ENCODE measurements at places on chromosomes 11 and 22.

DNA sequence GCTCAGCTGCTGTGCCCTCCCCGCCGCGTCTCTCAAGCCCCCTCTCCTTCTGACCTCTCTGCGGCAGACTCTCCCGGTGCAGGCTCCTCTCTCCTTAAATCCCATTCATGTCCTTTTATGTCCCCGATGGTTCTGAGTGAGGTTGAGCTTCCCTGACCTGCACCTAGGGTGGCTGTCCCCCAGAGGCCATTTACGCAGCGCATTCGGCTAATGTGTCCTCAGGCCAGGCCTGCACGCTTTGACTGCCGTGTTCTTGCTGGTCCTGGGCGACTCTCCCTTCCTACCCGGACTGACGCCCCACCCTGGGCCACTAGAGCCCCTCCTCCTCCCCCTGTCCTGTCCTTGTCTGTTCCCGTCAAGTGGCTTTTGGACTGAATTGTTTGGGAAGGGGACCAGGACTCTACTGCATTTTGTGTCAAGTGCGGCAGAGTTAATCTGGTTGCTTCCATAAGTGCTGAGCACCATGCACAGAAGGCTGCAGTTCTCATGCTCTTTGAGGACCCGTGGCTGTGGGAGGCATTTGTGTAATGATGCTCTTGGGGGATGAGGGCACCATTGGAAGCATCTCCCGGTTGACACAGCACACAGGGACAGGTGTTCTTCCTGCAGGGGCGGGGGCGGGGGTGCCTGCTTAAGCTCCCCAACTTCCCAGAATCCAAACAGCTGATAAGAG is 37.1 kb downstream of the IGHMBP2 start:
- DNase-seq = no peak

GRCh38 chr22:45682064-45682463 is 10.4 kb downstream of the ATXN10 start:
- DNase-seq = no peak

GRCh38 chr11:131626788-131627187 is 256.4 kb downstream of the NTM start:
- peak; percentile 80 for DNase-seq

- DNase-seq = no peak
These were observed 26.9 kb upstream of the FCHSD2 start for GRCh38 chr11:73168925-73169579.

- DNase-seq = no peak
These were observed 26.3 kb downstream of the KLHL22 start for GRCh38 chr22:20469110-20469868.

- DNase-seq = no peak
These were observed 36.7 kb downstream of the CAPN1 start for GRCh38 chr11:65218446-65218845.

- no peak for DNase-seq
These were observed 115.7 kb upstream of the C11orf87 start for GRCh38 chr11:109306322-109306721.

- no peak for DNase-seq
These were observed 14.5 kb downstream of the TMEM25 start for GRCh38 chr11:118545533-118545932.

- DNase-seq = no peak
These were observed 126.7 kb upstream of the BLID start for GRCh38 chr11:122242731-122243130.

- DNase-seq = peak; percentile 76
These were observed at the start of gene PTPMT1 for GRCh38 chr11:47565340-47566148. TSS of gene PTPMT1 (plus strand) at chr11:47565599. CDS start at chr11:47565623, 24 bp downstream.

GRCh38 chr11:110544779-110545178 is 115.0 kb downstream of the FDX1 start:
- no peak for DNase-seq

DNA sequence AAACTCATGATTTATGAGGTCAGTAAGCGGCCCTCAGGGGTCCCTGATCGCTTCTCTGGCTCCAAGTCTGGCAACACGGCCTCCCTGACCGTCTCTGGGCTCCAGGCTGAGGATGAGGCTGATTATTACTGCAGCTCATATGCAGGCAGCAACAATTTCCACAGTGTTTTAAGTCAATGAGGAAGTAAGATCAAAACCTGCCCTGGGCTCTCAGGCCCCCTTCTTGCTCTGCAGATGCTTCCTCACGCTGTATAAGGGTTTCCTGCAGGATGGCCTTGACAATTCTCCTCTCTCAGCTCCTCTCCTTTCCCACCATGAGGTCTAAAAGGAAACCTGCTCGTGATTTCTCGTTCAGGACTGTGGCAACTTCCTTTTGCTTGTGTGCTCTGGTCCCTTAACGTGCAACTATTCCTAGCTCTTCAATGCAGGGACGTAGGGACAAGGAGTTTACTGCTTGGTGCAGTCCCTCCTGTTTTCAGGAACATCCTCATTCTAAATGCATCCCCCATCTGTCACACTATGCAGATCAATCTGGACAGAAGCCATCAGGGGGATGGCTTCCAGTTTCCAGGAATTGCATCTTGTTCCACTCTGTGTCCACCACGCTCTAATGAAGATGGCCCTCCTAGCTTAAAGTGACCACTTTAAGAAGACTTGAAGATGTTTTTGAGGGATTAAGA is 64.3 kb upstream of the IGLL5 start:
- DNase-seq = peak; percentile 45

DNA sequence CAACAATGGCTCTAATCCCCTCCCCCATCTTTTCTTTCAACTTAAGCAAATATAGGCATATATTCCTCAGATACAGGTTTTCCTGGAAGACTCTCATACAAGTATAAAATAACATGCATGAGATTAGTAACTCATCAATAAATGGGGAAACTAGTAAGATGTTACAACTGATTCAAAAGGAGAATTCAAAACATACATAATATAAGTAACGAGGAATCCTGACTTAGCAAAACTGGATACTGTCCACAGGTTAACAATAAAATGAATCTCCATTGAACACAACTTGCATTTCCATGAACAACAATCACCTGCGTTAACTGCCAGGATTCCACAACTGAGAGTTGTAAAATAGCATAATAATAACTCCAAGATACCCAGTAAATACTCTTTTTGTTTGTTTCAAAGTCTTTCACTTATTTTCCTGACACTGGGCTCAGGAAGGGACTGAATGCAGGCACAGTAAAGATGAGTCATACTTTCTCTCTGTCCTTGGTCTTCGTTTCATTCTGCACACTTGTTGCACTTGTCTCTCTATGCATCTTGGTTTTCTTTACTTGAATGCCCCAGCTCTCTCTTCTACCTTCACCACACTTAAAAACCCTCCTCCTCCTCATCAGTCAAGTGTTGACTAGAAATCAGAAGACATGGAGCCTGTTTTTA is 8.1 kb downstream of the APIP start:
- DNase-seq = no peak

DNA sequence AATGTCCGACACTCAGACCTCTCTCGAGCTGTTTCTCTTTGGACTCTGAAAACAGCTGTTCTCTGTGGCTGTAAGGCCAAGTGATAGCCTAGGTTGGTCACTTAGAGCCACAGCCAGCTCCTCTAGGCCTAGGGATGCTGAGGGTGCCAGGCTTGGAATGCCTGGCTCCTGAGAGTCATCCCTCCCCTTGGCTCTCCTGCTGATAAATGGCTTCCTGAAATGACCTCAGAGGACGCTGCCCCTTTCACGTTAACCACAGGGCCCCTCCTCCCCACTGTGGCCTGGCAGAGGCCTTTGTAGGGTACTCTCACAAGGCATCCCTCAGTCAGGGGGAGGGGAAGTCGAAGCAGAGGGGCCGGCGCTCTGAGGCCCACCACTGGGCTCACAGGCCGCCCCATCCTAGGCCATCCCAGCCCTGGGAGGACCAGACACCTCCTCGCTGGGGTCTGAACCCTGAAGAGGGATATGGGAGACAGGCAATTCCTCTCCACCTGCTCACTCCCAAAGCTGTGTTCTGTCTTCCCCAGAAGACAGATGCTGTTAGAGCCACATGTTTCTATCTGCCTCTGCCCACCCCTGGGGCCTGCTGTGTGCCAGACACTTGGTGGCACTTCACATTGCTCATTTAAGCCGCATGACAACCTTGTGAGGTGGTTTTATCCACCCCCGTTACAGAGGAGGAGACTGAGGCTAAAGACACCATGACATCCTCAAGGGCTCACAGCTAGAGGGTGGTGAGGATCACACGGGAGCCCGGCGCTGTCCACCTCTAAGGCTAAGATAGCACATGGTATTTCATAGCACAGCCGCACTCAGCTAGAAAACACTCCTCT is 50.9 kb downstream of the ARFGAP3 start:
- DNase-seq = no peak

DNA sequence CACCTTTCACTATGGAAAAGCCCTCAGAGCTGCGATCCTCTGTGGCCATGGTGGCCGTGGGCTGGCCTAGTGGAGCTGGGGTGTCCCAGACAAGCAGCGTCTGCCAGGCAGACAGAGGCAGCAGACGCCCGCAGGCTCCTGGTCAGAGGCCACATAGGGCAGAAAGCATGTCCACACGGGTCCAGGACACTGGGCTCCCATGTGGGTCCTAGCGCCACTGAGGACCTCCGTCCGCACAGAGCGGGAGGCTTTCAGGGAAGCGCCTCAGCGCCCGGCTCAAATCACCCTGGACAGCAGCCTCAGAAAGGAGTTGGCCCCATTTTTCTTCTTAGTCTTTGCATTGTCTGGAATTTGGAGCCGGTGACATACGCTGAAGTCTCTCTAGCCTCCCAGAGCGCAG is 389.7 kb downstream of the BRD1 start:
- DNase-seq = no peak

DNA sequence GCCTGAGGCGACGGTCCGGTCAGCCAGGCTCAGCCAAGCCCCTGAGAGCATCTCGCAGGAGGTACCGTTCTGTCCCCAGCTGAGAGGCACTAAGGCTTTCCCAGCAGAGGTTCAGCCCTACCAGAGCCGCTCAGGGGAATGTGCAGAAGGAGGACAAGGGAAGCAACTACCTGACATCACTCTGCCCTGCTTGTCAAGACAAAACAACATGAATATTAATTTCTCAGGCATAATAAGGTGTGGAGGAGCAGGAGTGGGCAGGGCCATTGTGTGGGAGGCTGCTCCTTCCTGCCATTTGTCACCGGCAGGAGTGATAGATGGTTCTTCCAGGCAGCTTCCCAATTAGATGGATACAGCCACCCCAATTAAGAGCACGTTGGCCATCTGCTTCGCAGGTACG is 181.4 kb downstream of the KIRREL3 start:
- no peak for DNase-seq

- no peak for DNase-seq
These were observed 199.9 kb downstream of the FAM181B start for GRCh38 chr11:82533628-82534327.

- no peak for DNase-seq
These were observed 16.6 kb downstream of the DERL3 start for GRCh38 chr22:23822101-23822671.

DNA sequence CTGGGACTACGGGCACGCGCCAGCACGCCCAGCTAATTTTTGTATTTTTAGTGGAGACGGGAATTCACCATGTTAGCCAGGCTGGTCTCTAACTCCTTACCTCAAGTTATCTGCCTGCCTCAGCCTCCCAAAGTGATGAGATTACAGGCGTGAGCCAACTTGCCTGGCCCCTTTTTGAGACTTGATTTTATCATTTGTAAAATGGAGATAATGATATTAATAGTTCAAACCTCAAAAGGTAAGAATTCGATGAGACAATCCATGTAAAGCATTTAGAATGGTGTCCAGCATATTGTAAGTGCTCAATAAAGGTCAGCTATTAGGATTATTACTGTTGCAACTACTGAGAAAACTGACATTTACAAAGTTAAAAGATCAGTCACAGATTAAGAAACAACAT is 2.7 kb upstream of the BACE1 start:
- no peak for DNase-seq

GRCh38 chr11:31109446-31109845 is 260.1 kb downstream of the DCDC1 start:
- DNase-seq = no peak

DNA sequence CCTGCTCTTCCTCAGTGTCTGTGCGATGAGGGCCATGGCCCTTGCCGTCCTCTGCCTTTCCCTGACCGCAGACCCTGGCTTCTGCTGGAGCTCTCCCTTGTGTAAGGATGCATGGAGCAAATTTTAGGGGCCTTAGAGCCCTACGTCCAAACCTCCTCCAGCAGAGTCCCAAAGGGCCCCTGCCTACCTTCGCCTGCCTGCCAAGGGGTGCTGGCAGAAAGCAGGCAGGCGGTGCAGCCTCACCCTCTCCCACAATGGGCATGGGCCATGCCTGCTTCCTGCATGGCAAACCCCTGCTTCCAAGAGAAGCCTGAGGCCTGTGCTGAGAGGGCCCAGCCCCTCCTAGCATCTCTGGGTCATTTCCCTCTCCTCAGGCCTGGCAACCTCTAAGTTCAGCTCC is 71.3 kb upstream of the FGF3 start:
- DNase-seq = no peak

DNA sequence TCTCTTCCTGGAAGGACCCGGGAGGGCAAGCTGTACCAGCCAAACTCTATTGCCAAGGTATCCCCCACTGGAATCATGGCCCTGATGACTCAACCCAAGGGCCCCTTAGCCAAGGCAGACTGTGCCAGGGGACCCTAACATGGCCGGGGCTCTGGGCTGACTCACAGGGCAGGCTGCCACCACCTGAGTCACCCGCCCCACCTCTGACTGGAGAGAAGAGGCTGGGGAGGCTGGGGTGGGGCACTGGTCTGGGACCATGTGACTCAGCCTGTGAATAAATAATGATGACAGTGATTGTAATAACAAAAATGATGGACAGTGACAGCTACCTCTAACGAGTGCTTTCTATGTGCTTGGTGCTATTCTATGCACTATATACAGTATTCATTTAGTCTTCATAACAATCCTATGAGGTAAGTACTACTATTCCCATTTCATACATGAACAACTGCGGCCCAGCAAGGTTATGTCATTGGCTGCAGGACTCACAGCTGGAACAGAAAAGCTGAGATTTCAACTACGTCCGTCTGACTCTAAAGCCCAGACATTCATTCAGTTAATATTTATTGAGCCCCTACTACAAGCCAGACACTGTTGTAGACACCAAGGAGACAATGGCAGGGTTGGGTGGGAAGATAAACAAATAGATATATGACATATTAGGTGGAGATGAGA is 84.2 kb downstream of the FBXO7 start:
- no peak for DNase-seq

- DNase-seq = no peak
These were observed 1373.8 kb downstream of the BRD1 start for GRCh38 chr22:48453751-48454485.
